ENCODE measurements at places on chromosomes 11 and 22.

DNA sequence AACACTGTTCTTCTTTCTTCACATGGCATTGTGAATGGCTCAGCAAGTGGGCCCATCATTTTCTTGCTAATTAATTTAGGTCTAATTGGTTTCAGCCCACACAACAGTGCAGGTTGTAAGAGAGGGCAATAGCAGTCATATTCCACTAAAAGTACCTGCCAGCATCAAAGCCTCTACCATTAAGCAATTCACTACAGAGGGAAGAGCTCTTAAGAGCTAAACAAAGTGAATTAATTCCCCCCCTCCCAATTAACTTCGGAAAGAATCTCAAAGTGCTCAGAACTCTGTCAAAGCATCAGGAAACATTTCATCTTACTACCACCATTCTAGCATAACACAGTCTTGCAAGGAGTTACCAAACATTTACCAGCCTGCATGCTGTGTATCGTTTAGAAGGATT is 133.9 kb upstream of the UBASH3B start:
- DNase-seq: no peak

- DNase-seq: no peak
Measured at GRCh38 chr11:93719310-93719709, 22.0 kb downstream of the TAF1D start.

DNA sequence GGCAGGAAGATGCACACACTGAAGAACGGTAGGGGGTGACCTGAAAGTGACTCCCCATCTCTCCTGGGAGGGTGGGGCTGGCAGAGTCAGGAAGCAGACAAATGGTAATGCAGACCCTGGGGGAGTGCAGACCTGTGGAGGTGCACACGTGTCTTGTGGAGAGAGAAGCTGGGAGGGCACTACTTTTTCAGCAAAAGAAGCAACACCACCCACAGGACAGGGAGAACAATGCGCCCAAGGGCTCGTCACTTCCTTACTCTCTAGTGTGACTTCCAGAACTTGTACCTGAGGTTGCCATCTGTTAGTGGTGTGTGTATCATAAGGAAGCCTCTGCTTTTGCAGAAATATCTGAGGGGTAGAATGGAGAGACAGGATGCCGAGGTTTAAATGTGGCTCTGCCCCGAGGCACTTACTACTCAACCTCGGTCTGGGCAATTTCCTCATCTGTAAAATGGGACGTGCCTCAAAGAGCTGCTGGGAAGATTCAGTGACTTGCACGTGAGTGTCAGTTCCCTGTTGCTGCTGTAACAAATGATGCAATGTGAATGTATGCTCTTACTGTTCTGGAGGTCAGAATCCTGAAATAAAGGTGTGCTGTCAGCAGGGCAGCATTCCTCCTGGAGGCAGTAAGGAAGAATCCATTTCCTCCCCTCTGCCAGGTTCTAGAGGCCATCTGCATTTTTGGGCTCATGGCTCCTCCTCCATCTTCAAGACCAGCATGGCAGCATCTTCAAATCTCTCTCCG is 323.4 kb downstream of the SHANK2 start:
- no peak for DNase-seq

DNA sequence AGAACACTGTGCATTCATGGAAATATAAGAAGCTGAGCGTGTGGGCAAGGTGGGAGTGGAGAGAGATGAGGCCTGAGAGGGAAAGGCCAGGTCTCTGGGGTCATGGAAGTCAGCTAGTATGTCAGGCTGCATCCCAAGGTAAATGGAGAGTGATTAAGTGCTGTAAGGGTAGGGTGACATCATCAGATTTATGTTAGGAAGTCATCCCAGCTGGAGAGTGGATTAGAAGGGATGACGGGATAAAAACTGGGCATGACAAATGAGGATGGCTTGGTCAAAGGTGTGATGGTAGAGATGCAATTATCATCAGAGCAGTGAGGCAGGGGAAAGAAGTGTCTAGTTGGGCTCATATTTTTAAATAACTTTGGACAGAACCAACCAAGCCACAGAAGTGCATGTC is 3.5 kb upstream of the ENDOD1 start:
- no peak for DNase-seq

- no peak for DNase-seq
Measured at GRCh38 chr22:44207173-44207980, 26.7 kb downstream of the PARVG start.

GRCh38 chr11:125233116-125233515 is 68.6 kb downstream of the PKNOX2 start:
- DNase-seq: no peak

DNA sequence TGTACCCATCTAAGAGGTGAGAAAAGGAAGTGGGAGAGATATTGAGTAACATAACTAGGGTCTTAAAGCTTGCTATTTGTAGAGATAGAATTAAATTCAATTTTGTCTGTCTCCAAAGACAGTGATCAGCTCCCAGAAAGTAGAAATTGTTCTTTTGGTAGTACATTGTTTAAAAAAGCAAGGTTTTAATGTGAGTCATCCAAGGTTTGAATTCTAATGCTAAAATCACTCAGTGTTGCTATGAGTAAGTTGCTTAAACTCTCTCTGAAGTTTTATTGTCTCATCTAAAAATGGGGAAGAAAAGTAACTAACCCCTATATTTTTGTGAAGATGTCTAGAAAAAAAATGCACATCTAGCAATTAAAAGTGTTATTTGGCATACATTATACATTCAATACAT is 1004.5 kb upstream of the CCDC90B start:
- DNase-seq: no peak

GRCh38 chr22:32444068-32444467 is 20.2 kb downstream of the BPIFC start:
- DNase-seq: peak; percentile 19

- peak; percentile 80 for DNase-seq
Measured at GRCh38 chr11:44632466-44633123, 67.1 kb downstream of the CD82 start.

GRCh38 chr11:79060081-79060953 is 380.5 kb downstream of the TENM4 start:
- no peak for DNase-seq

GRCh38 chr11:77019976-77020595 is 14.1 kb upstream of the B3GNT6 start:
- DNase-seq: no peak

GRCh38 chr11:115724666-115725065 is 220.5 kb upstream of the CADM1 start:
- DNase-seq: no peak

DNA sequence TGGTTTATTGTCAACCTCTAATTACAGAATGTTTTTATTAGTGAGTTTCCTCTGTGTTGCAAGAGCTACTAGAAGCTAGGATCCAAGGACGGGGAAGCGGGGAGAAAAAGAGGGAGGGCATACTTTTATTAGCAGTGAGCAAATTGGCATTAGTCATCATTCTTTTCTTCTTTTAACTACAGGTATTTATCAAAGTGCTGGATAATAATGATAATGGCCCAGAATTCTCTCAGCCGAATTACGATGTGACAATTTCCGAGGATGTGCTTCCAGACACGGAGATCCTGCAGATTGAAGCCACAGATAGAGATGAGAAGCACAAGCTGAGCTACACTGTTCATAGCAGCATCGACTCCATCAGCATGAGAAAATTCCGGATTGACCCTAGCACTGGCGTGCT is 179.7 kb upstream of the MTNR1B start:
- DNase-seq: no peak

- no peak for DNase-seq
Measured at GRCh38 chr11:12274056-12274455, 103.3 kb upstream of the PARVA start.

- no peak for DNase-seq
Measured at GRCh38 chr11:6647836-6648235, 7.8 kb downstream of the DCHS1 start.

- no peak for DNase-seq
Measured at GRCh38 chr11:13140028-13140870, 131.1 kb downstream of the RASSF10 start.

- no peak for DNase-seq
Measured at GRCh38 chr22:47337161-47337621, 574.7 kb downstream of the TBC1D22A start.

DNA sequence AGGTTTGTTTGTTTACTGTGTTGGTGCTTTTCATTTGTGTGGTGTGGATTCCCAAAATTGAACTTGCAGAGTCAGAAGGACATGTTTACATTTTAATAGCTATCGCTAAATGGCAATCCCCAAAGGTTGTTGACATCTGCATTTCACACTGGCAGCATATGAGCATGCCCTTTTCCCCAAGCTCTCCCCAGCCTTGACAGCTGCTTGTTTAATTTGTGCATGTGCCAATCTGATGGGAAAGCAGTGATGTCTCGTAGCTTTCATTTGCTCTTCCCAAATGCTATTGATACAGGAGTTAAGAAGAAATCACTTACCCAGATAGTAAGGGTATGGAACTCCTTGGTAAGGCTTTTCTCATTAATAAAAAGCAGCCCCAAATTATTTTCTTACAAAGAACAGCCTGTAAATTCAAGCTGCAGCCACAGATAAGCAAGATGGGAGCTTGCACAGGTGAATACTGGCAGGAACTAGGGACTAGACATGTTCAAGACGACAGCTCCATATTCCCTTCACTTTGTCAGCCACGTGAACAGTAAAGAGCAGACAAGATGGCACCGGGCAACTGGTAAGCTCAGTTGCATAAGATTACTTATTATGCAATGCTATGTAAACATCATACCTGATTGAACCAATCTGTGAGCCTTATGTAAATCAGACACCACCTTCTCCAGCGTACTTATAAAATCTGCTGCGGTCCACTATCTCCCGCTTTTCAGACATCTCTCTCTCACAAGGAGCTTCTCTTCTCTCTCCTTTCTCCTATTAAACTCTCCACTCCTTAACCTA is 87.4 kb downstream of the IGLL5 start:
- no peak for DNase-seq

- no peak for DNase-seq
Measured at GRCh38 chr11:57787920-57788702, 26.5 kb downstream of the CTNND1 start.

DNA sequence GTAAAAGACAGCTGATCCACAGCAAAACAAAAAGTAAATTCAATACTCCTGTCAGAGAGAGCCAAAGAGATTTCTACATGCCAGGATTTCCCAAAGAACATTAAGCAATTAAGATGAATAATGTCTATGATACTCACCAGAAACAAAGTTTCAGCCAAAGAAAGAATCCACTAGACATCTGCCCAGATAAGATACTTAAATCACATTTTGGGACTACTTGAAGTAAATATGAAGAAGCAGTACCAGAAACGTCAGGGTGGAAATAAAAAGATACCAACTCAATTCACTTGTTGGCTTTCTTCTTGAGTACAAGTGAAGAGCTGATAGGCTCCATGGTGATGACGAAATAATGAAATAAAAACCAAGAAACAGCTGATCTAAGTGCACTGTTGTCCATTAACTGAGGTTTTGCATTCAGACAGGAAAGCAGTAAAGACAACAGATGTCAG is 31.6 kb upstream of the ARHGAP32 start:
- DNase-seq: no peak

- no peak for DNase-seq
Measured at GRCh38 chr11:77789061-77789730, 31.3 kb downstream of the RSF1 start.

DNA sequence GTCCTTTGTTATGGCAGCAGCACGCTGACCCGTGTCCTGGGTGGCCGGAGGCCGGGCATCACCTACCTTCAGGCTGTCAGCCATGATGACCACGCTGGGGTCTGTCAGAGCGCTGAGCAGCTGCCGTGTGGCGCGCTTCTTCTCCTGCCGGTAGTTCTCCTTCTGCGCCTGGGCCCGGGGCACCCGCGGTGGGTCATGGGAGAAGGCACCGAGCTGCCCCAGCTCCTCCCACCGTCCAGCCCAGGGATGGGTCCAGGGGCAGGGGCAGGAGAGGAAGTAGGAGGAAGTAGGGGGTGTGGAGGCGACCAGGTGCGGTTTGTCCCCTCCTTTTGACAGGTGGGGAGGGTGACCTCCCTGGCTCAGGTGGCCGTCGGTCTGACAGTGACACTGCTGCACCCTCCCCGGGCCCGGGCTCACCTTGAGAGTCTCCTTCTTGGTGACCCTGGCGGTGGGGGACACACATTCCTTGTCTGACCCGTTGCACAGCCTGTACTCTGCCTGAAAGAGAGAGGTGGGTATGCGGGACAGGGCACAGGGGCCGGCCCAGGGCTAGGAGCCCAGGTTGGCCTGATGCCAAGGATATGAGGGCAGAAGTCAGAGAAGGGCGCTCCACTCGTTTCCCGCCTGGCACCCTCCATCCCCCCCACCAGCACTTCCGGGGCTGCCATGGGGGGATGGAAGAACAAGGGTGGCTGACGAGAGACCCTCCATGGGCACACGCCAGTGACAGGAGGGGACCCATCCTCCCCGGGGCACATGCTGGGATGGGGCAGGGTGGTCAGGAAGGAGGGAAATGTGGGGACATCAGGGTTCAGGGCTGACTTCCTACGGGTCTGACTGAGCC is 43.0 kb downstream of the OSBPL5 start:
- DNase-seq: no peak

GRCh38 chr22:20822240-20822639 is 36.4 kb downstream of the PI4KA start:
- DNase-seq: no peak

DNA sequence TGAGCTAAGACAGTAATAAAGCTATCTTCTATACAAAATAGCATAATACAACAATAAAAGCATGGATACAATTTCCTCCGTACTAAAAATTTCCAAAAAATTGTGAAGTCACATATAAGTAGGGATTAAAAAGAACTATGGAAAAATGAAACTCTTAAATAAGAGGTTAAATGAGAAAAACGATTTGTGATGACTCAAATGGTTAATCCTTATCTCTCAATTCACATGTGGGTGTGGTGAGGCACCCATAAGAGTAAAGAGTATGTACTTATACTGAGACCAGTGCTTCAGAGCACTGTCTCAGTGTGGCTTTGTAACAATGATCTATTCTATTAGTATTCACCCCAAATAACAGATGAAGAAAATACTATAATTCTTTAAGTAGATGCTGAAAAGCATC is 25.0 kb upstream of the CCDC34 start:
- no peak for DNase-seq

DNA sequence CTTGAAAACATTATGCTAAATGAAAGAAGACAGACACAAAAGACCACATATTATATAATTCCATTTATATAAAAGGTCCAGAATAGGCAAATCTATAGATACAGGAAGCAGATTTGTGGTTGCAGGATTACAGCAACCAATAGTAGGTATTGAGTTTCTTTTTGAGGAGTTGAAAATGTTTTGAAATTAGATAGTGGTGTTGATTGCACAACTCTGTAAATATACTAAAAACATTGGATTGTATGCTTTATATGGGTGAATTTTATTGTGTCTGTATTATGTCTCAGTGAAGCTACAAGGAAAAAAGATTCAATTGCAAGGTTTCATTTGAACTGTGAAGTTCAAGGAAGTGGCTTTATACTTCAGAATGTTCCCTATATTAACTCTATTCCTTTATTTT is 3.0 kb upstream of the RRAS2 start:
- DNase-seq: no peak

DNA sequence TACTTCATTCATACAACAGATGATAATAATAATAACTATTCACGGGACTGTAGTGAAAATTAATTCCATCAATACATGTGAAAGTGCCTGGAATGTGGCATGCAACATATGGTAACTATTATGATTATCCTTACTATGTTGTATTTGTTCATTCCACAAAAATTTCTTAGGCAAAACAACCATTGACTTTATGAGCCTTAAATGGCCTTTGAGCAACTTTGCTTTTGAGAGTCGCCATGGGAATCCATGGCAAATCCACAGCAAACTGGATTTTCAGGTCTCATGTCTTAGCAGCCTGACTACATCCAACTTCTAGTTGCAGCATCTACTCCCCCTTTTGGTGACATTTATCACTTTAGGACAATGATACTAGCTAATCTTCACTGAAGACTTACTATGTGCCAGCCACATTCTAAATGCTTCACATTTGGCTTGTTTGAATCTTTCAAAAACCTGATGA is 56.8 kb downstream of the SLC1A2 start:
- DNase-seq: no peak

Data from 8988T (cell line).